ENCODE measurements at places on chromosomes 3 and 15.

DNA sequence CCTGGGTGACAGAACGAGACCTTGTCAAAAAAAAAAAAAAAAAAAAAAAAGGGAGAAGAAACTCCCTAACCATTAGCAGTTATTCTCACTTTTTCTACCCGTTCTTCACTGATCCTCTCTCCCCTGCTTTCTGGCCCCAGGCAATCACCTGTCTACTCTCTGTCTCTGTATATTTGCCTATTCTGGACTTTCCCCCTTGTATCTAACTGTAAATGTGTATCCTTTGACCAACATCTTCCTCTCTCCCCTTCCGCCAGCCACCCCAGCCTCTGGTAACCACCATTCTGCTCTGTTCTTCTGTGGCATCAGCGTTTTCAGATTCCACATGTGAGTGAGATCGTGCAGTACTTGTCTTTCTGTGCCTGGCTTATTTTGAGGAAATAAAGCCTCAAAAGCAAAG lies 6.9 kb downstream of the CYFIP1 start:
- no peak for DNase-seq

DNA sequence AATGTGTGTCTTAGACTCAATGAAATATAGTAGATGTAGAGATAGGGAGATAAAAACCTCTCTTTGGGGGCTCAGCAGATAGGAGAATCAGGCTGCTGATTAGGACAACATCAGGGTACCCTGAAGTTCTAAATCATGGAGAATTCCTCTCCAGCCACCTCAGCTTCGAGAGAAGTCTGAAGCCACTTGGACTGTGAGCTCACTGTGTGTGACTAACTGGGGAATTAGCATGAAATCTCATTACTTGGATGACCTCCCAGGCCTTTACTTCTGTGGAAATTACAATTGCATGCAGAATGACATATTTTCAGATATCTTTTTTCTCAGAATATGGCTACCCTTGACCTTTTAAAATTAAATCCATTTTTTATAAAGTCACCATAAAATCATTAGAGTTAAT lies 128.0 kb upstream of the MRPL3 start:
- DNase-seq: no peak

DNA sequence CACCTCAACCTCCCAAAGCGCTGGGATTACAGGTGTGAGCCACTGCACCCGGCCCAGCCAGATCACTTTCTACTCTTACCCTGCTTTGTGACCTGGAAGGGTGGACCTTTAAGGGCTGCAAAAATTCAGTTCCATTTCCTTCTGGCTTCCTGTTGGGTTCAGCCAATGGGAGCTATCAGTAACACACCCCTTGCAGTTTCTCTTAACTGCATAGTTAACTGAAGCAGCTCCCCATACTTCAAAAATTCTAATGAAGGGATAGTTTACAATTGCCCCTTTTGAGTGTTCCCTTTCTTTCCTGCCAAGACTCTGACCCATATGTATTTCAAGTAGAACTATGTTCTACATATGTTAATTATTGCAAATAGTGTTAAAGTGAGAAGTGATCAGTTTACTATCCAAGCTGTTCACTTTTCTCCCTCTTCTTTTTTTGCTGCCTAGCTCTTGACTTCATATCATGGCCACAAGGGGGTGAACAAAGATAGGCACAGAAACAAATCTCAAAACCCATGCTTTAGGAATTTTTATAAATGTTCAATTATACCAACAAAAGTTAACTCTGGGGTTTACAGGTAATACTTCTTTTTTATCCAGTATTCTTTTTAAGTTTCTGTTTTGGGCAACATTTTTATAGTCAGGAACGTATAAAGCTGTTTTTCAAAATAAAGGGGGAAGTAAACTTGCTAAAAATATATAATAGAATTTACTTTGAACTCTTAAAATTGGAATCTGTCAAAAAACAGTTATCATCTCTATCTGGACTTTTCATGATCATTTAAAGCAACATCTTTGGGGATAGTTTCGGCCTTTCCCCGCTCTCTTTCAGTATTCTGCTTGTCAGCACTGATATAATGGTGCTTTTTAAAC lies 8.1 kb downstream of the PGBD4 start:
- no peak for DNase-seq

GRCh38 chr3:3145831-3146230 lies 19.1 kb downstream of the TRNT1 start:
- DNase-seq: no peak

DNA sequence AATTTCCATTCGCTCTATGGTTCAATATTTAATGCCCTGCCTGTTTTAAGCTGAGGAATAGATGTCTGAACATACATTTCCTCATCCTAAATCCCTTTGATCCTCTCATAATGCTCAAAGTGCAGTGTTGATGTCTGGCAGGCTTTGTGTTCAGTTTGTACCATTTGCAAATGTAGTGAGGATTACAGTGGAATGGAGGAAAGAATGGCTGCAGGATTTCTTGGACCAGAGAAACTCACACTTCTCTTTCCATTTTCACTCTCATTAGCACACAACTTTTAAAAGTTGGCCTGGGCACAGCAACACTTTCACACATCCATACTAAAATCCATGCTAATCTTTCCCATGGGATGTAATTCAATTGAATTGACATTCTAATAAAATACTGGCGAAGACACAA lies 28.6 kb upstream of the THRB start:
- no peak for DNase-seq

DNA sequence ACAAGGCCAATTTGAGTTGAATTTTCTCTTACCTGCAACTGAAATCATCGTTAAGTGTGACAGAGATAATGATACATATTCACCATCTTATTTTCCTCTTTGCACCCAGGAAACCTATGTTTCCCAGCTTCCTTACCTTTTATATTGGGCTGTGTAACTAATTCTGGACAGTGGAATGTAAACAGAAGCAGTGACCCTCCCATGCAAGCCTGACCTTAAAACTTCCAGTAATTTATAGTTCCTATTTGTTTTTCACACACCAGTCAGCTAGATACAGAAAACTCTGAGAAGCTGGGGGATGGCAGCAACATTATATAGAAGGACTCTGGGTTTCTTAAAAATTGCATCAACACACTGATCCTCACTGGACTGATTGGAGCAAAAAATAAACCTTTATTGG lies 4.5 kb upstream of the ZNF280D start:
- DNase-seq: no peak

DNA sequence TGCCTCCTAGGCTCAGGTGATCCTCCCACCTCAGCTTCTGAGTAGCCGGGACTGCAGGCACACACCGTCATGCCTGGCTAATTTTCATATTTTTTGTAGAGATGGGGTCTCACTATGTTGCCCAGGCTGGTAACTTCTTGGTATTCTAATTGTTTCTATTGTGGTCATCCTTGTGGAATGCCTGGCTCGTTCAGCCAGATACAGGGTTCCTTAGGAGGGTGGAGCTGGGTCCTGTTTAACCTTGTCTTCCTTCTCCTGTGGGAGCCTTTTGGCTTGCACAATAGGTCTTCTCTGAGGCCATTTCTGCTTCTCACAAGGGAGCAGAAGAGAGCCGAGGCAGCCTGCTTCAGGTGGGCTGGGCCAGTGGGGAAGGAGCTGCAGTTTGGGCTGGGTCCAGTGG lies 15.7 kb downstream of the PLEKHO2 start:
- no peak for DNase-seq

DNA sequence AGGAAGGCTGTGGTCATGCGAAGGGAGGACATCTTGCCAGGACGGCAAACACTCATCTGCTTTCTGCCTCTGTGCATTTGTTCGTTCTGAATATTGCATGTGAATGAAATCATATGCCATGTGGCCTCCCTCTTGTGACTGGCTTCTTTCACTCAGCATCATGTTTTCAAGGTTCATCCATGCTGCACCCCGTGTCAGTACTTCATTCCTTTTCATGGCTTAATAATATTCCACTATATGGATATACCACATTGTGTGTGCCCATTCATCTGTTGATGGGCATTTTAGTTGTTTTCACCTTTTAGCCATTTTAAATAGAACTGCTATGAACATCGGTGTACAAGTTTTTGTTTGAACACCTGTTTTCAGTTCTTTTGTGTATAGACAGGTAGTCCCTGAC lies 118.7 kb downstream of the GABRG3 start:
- DNase-seq: no peak

GRCh38 chr3:70805061-70805889 lies 492.8 kb upstream of the MDFIC2 start:
- DNase-seq: no peak

GRCh38 chr3:81799403-81799802 lies 38.0 kb upstream of the GBE1 start:
- DNase-seq: no peak

- DNase-seq: no peak
Measured at GRCh38 chr15:52783929-52784798, 6.0 kb downstream of the ONECUT1 start.

GRCh38 chr3:113805249-113805648 lies 33.3 kb upstream of the GRAMD1C start:
- DNase-seq: no peak

DNA sequence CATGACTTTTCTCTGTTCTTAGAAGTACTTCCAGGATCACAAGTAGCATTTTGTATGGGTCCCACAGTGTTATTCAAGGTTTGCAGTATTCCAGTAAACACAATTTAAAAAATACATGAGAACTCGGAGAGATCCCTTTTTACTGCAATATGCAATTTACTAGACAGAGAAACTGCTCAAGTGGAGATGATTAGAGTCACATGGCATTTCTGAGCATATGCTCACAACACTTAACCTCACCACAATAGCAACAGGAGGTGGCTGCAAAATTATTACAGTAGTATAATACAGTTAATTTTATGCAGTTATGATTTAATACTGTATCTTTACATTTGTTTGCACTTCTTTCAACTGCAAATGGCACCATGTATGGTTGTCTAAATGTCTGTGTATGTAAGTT lies 87.5 kb downstream of the PIK3CB start:
- DNase-seq: no peak

- peak; percentile 92 for DNase-seq
Measured at GRCh38 chr15:72230197-72231065, 559 bp downstream of the PKM start.

DNA sequence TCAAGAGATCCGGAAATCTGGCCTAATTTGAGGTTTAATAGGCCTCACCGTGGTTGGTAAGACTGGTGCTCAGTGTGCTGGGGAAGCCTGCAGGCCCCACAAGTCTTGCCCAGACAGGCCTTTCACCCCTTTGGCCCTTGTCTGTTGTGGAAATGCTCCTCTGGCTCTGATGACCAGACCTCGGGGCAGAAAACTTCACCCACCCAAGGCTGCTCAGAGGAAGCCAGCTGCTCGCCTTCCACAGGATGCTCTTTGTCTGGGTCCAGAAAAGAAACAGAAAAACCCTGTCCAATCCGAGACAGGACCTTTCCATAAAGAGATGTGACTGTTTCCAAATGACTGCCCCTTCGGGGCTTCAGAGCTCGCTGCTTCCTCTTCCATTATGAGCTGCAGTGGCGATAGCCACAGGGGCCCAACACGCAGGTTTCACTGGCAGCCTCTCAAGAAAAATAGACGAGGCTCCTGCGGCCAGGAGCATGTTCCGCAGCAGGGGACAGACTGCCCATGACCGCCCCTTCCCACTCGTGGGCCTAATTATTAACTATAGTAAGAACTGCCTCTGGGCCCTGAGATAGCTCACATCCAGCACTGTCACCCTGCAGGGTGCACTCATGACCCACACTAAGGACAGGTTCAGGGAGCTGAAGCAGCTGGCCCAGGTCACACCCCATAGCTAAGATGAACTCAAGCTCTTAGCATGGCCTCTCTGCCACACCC lies 6.8 kb upstream of the SNX22 start:
- DNase-seq: no peak

GRCh38 chr15:29925227-29926082 lies 103.2 kb upstream of the TJP1 start:
- DNase-seq: peak; percentile 64

- no peak for DNase-seq
Measured at GRCh38 chr3:52451237-52452083, 2.4 kb downstream of the TNNC1 start.

GRCh38 chr15:63843901-63844317 lies 10.2 kb upstream of the HERC1 start:
- DNase-seq: no peak

DNA sequence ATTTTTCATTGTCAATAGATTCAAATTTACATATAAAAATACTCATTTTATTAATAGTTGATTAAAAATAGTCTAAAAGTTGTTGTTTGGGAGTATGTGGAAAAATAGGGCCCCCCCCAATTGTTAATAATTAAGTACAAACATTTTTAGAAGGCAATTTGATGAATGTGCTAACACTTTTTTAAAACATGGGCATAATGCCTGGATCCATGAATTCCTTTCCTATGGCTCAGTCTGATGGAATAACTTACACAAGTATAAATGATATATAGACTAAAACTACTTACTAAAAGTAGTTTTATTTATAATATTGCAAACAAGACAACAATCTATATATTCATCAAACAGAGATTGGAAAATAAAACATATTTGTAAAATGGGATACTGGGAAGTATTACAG lies 247.2 kb upstream of the LRRN1 start:
- DNase-seq: no peak

- no peak for DNase-seq
Measured at GRCh38 chr3:37961622-37962431, 28.8 kb upstream of the VILL start.

DNA sequence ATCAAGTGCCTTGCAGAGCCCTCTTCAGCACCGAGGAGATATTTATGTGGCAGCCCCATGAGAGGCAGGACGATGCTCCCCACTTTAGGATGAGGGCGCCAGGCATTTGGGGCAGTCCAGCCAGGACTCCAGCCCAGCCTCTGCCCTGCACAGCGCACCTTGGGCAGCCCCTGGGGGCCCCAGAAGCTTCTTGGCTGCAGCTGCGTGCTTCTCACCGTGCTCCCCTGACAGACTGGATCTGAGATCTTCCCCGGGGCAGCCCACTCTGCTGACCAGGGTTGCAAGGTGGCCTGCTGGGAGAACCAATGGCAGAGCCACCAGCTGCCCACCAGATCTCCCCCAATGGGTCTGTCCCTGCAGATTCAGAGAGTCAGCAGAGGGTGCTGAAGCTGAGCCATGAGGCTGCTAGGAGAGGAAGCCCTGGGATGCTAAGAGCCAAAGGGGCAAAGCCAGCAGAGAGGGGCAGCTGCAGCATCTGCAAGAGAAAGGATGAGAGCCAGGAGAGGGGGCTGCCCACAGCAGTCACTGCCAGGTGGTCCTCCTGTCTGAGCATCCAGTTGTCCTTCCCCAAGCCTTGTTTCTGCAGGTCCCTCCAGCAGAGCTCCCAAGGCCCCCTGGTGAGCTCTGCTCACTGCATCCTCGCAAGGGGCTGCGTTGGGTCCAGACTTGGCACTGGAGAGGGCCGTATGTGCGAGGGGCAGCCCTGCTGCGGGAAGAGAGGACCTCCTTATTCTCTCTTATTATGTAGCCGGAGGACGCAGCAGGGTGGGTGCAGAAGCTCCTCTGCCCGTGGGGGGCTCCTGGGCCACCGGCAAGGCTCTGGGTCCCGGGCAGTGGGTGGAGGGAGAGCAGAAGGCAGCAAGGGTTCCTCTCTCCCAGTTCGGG lies 14.7 kb upstream of the KLF13 start:
- peak; percentile 60 for DNase-seq

- peak; percentile 36 for DNase-seq
Measured at GRCh38 chr3:47273564-47273963, 9.0 kb downstream of the KIF9 start.

Data from activated effector memory CD4-positive, alpha-beta T cell treated with anti-CD3 and anti-CD28 coated beads, Interleukin-2, amount 50 U/mL, for 16 hours (primary cell).